ENCODE measurements at places on chromosomes 5 and 9.
A peak's percentile ranks its signal among the peaks of the same experiment; 100 is the strongest.

DNA sequence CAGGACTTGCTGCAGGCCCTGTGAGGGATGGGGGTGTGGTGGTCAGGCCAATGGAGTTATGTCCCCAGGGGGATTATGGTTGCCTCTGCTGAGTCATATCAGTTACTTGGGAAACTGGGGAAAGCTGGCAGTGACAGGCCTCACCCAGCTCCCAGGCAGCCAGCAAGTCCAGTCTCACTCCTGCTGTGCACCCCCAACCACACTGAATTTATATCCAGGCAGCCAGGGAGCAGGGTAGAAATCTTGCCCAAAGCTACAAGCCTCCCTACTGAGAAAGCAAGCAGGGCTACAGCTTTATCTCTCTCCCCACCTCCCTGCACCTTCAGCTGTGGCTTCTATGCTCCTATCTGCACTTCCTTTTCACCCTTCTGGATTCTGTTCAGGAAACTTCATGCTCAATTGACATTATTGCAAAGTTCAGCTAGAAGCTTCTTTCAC lies 2076.0 kb upstream of the CDH9 start:
- H3K27me3 ChIP-seq = no peaks in the 10 kb centered on the region
- DNase-seq = no peak
- no peaks in the 10 kb centered on the region for H3K36me3 ChIP-seq

DNA sequence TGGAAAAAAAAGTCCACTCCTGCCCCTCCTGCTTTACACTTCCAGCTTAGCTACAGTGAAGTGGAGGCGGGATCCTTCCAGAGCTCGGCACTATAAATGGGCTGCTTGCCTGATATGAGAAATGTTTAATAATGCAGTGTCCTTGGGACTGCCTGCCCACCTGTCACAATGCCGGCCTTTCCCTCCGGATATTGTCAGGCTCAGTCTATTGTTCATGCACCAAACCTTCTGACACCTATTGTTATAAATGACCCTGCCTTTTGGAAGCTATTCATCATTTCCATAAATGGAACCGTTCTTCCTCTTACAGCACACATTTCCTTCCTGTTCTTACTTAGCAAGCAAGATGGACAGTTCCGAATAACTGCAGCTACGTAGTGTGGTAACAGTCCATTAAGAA lies 146.3 kb downstream of the DMAC1 start:
- no peaks in the 10 kb centered on the region for H3K4me1 ChIP-seq
- H3K27ac ChIP-seq = no peak overlapping the region
- DNase-seq = no peak
- H3K4me3 ChIP-seq = no peak overlapping the region

DNA sequence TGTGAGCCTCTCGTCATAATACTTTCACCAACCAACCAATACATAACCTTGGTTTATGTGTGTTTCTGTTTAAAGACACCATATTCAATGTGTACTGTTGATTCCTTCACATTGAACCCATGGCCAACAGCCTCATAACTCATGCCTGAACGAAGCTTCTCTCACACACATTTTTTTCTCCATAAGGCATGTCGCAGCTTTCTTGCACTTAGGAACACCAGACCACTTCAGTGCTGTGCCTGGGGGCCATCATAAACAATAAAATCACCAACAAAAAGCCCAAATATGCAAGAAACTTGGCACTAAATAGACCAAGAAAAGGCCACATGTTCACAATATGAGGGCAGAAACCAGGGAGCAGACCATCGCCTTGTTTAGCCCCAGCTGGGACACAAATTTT lies 192.2 kb downstream of the ROR2 start:
- H3K27ac ChIP-seq = no peak overlapping the region
- H3K27me3 ChIP-seq = no peaks in the 10 kb centered on the region
- H3K4me3 ChIP-seq = no peak overlapping the region
- H3K4me1 ChIP-seq = no peaks in the 10 kb centered on the region
- no peak for DNase-seq

DNA sequence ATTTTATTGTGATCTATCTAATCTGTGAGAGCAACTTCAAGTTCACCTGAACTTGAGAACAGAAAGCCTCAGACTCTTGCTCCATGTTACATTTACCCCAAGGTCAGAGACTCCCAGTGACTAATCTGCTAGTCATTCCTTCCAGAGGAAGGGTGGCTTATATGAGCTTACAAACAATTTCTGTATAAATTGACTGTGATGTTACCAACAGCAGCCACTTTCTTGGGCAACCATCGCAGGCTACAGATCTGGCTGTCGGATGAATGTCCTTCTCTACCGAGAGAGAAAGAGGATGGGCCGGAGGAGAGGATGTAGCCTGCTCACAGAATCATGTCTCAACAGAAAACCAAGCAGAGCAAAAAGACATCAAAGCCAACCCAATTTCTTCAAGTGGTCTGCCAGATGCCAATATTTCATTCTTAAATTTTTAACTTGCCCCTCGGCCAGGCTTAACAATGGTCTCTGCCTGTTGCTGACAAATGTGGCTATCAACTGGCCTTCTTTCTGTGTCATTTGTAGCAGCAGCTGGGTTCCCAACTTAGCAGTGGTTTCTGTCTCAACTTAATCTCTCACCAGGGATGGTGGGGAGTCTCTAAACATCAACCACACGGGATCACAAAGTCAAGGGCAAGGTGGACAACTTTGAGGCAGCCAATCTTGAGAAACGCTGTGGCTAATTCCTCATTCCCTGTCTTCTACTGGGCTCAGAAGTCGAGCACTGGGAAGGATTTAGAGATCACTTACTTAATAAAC lies 81.3 kb downstream of the RAPGEF1 start:
- H3K4me3 ChIP-seq = no peak overlapping the region
- peaks cover 71% of the 10 kb centered on the region for H3K4me1 ChIP-seq
- no peak for DNase-seq

DNA sequence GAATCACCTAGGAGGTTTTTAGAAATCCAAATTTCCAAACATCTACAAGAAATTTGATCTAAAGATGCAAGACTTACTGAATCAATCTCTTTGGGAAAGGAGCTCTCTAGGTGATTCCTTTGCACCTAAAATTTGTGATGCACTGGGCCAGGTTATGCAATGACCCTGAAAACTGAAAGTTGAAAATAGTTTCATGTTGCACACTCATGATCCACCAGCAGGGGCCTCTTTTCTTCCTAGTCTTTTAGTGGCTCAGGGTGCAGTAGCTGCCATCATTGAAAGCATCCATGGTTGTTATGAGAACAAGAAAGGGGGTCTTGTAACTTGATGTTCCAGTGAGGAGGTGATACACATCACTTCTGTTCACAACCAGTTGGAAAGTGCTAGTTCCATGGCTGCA lies 486.8 kb downstream of the PSAT1 start:
- no peak for DNase-seq
- no peak overlapping the region for H3K27ac ChIP-seq
- no peak overlapping the region for H3K4me3 ChIP-seq

- H3K4me1 ChIP-seq = no peaks in the 10 kb centered on the region
- no peak overlapping the region for H3K27ac ChIP-seq
- no peaks in the 10 kb centered on the region for H3K36me3 ChIP-seq
- DNase-seq = no peak
Observed at GRCh38 chr9:86601697-86602096, 247.5 kb upstream of the TUT7 start.

GRCh38 chr9:12774861-12775678 lies at the start of gene LURAP1L:
Gene LURAP1L (plus strand): TSS chr9:12775020. CDS start chr9:12775716, 696 bp downstream.
- no peak within 1 kb of the TSS for H3K4me3 ChIP-seq
- H3K4me1 ChIP-seq = peaks cover 9% of the 10 kb centered on the region
- no peak for DNase-seq
- H3K27ac ChIP-seq = no peak within 1 kb of the TSS
- H3K36me3 ChIP-seq = no peaks in the 10 kb centered on the region
- peaks cover 22% of the 10 kb centered on the region for H3K27me3 ChIP-seq

DNA sequence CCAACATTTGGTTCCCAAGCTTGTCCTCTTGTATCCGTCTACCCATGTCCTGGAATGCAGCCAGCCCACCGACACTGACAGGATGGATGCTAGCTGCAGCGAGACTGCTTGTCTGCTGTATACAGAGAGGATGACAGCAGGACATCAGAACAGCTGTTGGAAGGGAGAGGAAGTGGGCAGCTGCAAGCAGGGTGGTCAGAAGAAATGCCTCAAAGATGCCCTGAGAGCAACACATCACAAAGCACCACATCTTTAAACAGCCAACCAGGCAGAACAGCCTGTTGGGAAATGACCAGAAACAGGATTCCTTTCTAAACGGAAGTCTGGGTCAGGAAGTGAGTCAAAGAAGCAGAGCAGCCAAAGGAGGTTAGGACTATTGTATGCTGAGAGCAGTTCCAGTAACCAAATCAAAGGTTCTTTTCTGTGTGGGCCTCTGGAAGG lies 219.1 kb downstream of the NDUFS4 start:
- no peak overlapping the region for H3K4me3 ChIP-seq
- no peak overlapping the region for H3K27ac ChIP-seq
- H3K4me1 ChIP-seq = no peaks in the 10 kb centered on the region
- no peak for DNase-seq

- peaks cover 4% of the 10 kb centered on the region for H3K27me3 ChIP-seq
- no peaks in the 10 kb centered on the region for H3K36me3 ChIP-seq
- no peak overlapping the region for H3K27ac ChIP-seq
- H3K4me1 ChIP-seq = peaks cover 3% of the 10 kb centered on the region
Observed at GRCh38 chr5:150801117-150801927, 22.8 kb downstream of the SMIM3 start.

DNA sequence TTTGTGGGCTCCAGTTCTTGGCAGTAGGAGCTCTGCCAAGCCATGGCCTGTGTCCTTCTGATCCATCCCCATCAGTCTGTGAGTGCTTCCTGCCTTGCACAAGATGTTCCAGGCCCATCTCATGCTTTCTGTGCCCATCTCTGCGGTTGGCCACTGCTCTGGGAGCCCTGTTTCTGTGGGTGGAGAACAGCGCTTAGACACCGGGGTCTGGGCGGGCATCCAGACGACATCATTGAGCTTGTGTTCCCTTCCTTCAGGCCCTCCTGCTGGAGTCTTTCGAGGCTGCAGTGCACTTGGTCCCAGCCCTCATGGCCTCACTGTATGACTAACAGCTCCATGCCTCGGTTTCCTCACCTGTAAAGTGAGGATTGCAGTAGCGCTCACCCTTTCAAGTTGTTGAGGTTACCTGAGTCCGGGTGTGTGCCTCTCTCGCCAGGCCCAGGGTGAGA lies 14.9 kb upstream of the CARD19 start:
- no peak for DNase-seq
- H3K27me3 ChIP-seq = no peaks in the 10 kb centered on the region
- H3K36me3 ChIP-seq = peaks cover 9% of the 10 kb centered on the region
- no peaks in the 10 kb centered on the region for H3K4me1 ChIP-seq
- H3K4me3 ChIP-seq = no peak overlapping the region

GRCh38 chr5:170861917-170862766 lies at the start of gene RANBP17:
Gene RANBP17 (plus strand): TSS chr5:170862018.
- H3K4me1 ChIP-seq = no peaks in the 10 kb centered on the region
- no peak for DNase-seq
- H3K27ac ChIP-seq = no peak within 1 kb of the TSS
- H3K27me3 ChIP-seq = no peaks in the 10 kb centered on the region
- H3K36me3 ChIP-seq = no peaks in the 10 kb centered on the region

GRCh38 chr5:1167361-1167727 lies 34.1 kb upstream of the SLC6A19 start:
- H3K4me1 ChIP-seq = peaks cover 20% of the 10 kb centered on the region
- H3K27me3 ChIP-seq = no peaks in the 10 kb centered on the region
- H3K4me3 ChIP-seq = no peak overlapping the region
- no peak overlapping the region for H3K27ac ChIP-seq

- no peaks in the 10 kb centered on the region for H3K27me3 ChIP-seq
- H3K36me3 ChIP-seq = no peaks in the 10 kb centered on the region
- DNase-seq = no peak
- no peak overlapping the region for H3K4me3 ChIP-seq
Observed at GRCh38 chr9:76655971-76656370, 108.3 kb upstream of the PCA3 start.

DNA sequence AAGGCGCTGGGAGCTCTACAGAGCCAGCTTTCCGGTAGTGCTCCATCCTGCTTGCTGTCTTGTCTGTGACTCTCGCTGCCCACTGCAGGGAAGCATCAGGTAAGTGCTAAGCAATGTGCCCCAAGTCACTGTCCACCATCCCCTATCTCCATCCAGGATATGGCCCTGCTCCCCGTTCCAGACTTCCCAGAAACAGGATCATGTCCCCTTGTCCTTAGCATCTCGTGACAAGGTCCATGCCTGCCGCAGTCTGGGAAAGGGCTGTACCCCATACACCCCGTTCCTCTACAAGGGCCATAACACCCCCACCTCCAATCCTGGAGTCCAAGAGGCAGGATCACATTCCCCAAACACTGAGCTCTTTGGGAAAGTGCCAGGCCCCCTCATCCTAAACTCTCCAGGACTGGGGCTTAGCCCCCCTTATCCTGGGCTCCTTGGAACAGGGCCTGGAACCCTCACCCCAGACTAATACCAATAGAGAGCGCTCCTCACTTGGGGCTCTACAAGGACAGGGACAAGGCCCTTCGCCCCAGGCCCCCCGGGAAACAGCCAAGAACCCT lies 566 bp downstream of the RPP25L start:
- DNase-seq = no peak
- H3K27me3 ChIP-seq = no peaks in the 10 kb centered on the region
- peaks cover 8% of the 10 kb centered on the region for H3K36me3 ChIP-seq
- H3K4me3 ChIP-seq = peak overlapping the region; percentile 69
- H3K4me1 ChIP-seq = peaks cover 21% of the 10 kb centered on the region

DNA sequence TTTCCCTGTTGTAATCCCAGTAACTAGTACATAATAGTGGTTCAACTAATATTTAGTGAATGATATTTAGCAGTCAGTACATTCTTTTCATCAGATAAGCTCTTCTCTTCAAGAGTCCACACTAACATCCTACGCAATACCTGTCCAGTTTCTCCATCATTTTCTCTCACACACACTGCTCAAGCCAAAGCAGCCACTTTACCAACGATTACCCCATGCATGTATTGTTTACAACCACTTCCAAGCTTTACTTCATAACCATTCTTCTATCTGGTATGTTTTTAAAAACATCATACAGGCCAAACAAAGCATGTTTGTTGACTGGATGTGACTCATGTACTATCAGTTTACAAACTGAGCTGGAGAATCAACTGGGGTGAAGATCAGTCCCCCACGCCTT lies 7.3 kb downstream of the UBTD2 start:
- H3K36me3 ChIP-seq = no peaks in the 10 kb centered on the region
- DNase-seq = no peak
- H3K4me3 ChIP-seq = no peak overlapping the region

DNA sequence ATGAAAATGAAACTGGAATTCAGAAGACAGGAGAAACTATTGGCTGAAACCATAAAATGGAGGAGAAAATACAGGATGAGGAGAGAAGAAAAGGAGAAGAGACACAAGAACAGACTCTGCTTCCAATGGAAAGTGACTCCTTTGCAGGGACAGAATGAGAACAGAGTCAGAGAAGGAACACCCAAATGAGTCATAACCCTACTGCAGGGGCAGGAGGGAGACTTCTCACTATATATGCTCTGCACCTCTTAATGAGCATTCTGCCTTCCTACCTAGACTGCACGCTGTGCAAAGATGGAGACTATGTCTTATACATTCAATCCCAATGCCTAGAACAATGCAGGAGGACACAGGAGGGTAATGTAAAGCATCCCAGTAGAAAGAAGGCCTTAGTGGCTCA lies 2.1 kb downstream of the SAXO1 start:
- no peak for DNase-seq
- H3K4me1 ChIP-seq = no peaks in the 10 kb centered on the region
- no peak overlapping the region for H3K4me3 ChIP-seq
- no peaks in the 10 kb centered on the region for H3K36me3 ChIP-seq
- H3K27me3 ChIP-seq = no peaks in the 10 kb centered on the region

GRCh38 chr9:109440117-109440515 lies 58.0 kb downstream of the PTPN3 start:
- no peak overlapping the region for H3K4me3 ChIP-seq
- peaks cover 2% of the 10 kb centered on the region for H3K27me3 ChIP-seq
- peaks cover 14% of the 10 kb centered on the region for H3K4me1 ChIP-seq
